Activated naive CD4-positive, alpha-beta T cell treated with anti-CD3 and anti-CD28 coated beads for 36 hours (primary cell): ENCODE measurements at places on chromosomes 6 and 20. TPM values are rescaled to one million over a fixed set of nuclear protein-coding genes. Genes with fewer than 3 reads are reported as not detected.

- DNase-seq: no peak
Measured at GRCh38 chr20:62352402-62353288, 14.5 kb downstream of the LAMA5 start.

DNA sequence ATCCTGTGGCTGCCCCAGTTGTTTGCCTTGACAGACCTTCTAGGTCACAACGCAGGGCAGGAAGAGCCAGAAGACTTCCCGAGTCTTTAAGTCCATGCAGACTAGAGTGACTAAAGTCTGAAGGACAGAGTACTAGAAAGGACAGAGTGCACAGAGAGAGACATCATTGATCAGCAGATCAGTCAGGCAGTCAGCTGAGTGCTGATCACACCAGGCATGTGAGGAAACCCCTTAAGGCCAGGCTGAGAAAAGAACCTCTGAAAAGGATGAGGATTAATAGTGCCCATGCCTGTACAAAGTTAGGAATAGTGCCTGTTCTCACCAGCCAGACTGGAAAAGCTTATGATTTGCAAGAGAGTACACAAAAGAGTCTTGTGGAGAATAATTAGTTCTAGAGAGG is 91.3 kb downstream of the CFAP61 start:
- DNase-seq: no peak

- no peak for DNase-seq
Measured at GRCh38 chr6:6560909-6561308, 27.6 kb upstream of the LY86 start.

GRCh38 chr6:17001188-17001587 is 100.7 kb upstream of the STMND1 start:
- DNase-seq: no peak

Gene RIPPLY2
- total RNA-seq: not detected

Gene HTR1E
- not detected for total RNA-seq

Gene PNLDC1
- 0.40 TPM for total RNA-seq

Gene TAAR8
- not detected for total RNA-seq
